Ammon's horn (tissue), 1 donor: ENCODE measurements at places on chromosomes 1 and 21.

- DNase-seq, result no peak
Observed at GRCh38 chr1:87155648-87156047, 173.0 kb upstream of the LMO4 start.

- DNase-seq, result no peak
Observed at GRCh38 chr1:182978151-182978853, 25.3 kb upstream of the SHCBP1L start.

GRCh38 chr1:54372978-54373377 is 33.2 kb downstream of the SSBP3 start:
- DNase-seq, result no peak

DNA sequence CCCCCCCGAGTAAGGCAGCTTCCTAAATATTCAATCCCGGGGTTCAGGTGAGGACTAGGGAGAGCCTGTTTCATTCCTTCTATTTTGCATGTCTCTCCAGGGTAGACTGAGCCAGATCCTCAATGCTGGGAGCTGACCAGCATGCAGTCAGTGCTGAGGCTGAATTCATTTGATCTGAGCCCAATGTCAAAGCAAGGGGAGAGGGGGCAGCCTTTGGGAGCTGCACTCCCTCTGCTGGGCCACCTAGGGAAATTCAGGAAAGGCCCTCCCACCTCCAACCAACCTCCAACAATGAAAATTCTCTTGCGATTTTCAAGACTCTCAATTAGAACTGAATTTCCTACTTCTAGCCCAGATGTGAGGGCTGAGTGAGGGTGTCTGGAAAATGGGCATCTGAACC is 371.2 kb downstream of the NPHP4 start:
- peak; percentile 33 for DNase-seq

- DNase-seq, result no peak
Observed at GRCh38 chr1:182392050-182393028, 749 bp upstream of the GLUL start.

DNA sequence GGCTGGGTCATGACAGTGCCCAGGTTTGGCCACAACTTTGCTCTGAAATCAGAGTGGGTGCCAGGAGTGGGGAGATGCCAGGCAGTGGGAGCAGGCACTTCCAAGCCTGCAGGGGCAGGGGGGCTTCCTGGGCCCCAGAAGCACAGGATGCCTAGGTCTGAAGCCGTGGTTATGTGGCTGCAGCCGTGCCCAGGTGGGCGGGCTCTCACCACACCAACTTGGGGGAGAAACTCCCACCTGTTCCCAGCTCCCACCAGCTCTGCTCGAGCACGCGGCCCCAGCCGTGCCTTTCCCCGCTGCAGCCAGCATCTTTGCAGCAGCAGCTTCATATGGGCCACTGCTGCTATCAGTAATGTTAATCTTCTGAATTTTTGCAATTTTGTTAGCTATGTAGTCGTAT is 331.4 kb downstream of the USP25 start:
- no peak for DNase-seq

- DNase-seq, result no peak
Observed at GRCh38 chr1:56817716-56818463, 1.3 kb downstream of the FYB2 start.

DNA sequence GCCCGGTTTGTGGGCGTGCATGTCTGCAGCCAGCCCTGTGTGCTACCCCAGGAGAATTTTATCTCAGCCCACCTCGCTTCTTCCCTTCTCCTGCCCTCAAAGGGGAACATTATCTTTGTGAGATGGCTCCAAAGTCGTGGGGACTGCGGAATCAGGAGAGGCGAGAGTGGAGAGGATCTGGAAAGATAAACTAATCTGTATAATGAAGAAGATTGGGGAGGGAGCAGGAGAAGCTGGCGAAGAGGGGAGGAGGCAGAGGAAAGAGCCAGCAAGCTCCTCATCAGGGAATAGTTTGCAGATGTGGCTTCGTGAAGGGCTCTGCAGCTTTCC is 310.3 kb downstream of the MATN1 start:
- DNase-seq, result no peak

GRCh38 chr21:35394049-35394448 is 344.9 kb upstream of the RUNX1 start:
- DNase-seq, result no peak

- DNase-seq, result no peak
Observed at GRCh38 chr1:28086651-28087050, 1.8 kb downstream of the EYA3 start.

DNA sequence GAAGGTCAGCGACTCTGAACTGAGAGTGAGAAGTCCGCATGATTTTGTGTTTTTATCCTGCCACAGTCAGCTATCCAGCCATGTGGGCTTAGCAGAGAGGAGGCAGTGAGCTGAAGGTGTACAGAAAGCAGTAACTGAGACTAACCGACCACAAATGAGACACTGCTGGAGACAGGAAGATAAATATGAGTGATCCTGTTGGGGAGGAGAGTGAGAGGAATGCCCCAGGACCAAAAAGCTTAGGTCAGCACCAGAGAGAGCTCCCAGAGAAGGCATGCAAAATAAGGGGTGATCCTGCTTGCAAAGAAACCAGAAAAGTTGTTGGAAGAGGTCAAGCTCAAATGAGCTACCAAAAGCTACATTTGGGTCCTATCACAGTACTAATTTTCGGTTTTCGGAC is 63.7 kb downstream of the HLCS start:
- DNase-seq, result no peak

DNA sequence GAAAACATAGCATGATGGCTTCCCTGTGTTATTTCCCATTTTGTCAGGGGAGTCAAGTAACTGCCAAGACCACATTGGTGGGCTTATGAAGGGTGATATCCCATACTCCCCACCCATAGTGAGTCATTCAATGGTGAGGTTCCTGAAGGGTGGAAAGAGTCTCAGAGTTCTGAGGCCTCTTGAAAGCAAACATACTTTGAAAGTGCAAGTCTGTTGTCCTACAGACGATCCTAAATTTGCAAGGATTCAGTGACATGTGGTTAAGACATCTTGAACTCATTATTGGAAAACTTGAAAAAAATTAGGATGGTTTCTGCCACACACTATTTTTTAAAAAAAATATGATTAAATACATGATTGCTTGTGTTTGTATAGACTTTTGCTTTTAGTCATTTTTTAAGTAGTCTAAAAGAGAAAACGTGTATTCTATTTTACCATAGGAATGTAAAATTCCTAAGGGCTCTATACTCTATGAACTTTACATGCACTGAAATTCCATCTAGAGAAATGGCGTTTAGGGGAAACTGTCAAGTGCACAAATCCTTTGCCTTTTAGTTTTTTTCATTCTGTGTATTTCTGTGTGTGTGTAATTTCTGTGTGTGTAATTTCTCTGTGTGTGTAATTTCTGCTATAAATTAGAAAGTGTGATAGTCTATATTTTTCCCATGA is 225.5 kb upstream of the ADAMTS5 start:
- DNase-seq, result no peak

- DNase-seq, result peak; percentile 27
Observed at GRCh38 chr1:38926091-38926490, 15.5 kb downstream of the RHBDL2 start.

DNA sequence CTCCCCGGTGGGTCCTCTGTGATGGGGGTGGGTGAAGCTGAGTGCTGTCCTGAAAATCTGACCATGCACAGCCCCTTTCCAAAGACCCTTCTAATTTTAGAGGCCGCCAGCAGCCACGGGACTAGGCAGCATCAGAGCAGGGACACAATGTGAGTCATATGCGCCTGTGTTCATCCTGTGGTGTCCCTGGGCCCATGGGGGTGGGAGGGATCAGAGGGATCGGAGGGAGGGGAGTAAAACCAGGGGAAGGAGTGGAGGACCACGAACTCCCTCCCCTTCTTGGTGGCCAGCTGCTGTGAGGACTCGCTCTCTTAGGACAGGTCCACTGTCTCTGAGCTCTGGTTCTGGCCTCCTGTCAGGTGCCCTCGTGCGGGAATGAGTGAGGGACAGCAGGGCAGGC is 61.5 kb downstream of the ADARB1 start:
- no peak for DNase-seq

DNA sequence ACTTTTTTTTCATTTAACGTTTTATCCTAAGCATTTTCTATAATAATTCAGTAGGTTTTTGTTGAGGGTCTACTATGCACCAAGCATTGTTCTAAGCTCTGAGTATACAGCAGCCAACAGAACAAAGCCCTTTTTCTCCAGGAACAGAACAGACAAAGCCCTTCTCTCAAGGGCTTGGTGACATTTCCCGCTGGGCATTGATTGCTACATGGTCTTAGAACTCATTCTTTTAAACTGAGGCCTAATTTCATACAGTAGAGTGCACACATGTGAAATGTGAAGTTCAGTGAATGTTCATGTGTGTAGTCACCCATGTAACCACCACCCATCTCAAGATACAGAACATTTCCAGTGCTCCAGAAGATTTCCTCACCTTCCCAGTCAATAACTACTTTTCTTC is 15.2 kb upstream of the PDIK1L start:
- DNase-seq, result peak; percentile 80

DNA sequence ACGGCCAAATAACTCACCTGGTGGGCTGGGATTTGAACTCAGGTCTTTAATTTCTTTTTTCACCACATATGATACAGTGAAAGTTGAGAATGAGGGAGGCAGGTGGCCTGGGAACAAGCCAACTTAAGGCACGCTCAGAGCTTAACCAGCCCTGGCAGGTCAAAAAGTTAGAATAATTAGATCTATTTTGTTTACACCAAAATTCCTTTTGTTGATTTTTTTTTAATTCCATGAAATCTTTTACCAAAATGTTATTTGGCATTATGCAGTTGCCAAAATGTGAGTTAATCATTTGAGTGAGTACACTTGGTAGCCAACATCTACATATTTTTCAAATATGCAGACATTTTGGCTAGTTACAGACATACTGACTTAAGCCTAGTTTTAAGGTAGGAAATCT is 36.8 kb downstream of the LHX8 start:
- no peak for DNase-seq

DNA sequence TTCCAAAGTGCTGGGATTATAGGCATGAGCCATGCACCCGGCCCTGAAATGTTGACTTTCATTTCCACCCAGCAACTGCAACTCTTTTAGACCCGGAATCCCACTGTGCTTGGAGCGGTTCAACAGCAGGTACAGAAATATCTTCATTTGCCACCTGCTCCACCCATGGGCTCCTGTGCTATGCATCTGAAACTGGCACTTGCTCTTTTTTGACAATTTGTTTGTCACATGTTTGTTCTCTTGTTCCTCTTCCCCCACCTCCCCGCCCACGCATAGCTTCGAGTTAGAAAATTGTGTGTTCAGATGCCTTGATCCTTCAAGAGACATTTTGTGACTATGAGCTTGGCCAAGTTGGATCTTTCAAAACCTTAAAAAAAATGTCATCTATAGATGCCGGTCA is 2.4 kb upstream of the IFNLR1 start:
- DNase-seq, result peak; percentile 59

- no peak for DNase-seq
Observed at GRCh38 chr1:241156231-241156965, 200.6 kb downstream of the RGS7 start.

GRCh38 chr1:7808253-7808844 is 24.3 kb downstream of the PER3 start:
- peak; percentile 29 for DNase-seq

DNA sequence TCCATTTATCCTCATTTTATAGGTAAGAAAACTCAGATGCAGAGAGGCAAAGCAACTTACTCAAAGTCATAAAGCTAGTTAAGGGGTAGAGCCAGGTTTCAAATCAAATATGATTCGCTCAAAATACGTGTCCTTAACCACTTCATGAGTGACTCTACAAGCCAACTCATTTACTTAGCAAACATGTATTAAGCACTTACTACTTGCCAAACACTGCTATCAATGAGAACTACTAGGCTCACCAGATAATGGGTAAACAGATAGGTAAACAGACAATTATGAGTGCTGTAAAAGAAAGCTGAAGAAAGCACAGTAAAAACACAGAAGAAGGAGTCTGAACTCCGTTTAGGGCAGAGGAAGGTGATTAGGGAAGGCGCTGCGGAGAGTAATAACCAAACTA is 65.9 kb downstream of the WDR64 start:
- no peak for DNase-seq

GRCh38 chr1:40914927-40915569 is 52.9 kb upstream of the CITED4 start:
- DNase-seq, result no peak

- no peak for DNase-seq
Observed at GRCh38 chr1:244269169-244269568, 182.5 kb downstream of the ADSS2 start.

GRCh38 chr1:15417059-15417934 is 7.6 kb downstream of the EFHD2 start:
- peak; percentile 54 for DNase-seq

DNA sequence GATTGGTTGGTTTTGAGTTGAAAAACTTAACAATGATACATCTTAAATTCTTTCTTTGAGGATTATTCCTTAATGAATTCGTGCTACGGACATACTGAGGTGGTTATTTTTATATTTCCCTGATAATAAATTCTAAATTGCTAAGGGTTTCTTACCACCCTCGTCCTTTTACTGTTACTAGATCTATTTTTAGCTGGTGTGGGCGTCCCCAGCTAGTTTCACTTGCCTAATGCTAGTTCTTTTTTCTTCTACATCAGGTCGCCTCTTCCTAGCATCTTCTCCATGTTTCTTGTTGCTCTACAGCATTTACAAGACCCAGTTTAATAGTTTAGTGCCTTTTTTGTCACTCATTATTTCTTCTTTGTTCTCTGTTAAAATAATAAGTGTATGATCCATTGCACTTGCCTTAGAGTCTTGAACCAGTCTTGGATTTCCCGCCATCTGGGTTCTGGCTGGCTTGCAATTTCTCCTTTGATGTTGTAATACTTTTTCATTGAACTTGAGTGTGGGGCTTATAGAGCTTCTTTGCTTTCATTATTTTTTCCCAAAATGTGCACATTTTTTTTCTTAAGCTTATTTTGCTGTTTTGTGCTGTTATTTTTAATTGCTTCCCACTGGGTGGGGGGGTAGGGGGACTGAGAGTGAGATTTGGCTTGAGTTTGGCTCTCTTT is 677 bp upstream of the HSD11B1 start:
- no peak for DNase-seq

DNA sequence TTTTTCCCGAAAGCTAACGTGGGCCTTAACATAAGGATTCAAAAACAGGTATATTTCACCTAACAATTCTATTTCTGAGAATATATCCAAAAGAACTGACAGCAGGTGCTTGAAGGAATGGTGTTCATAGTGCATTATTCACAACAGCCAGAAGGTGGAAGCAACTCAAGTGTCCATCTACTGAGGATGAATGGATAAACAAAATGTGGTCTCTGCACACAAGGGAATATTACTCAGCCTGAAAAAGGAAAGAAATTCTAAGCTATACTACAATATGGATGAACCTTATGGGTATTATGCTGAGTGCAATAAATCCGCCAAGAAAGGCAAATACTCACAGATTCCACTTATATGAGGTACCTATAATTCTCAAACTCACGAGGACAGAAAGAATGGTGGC is 6.1 kb upstream of the RIPPLY3 start:
- no peak for DNase-seq

DNA sequence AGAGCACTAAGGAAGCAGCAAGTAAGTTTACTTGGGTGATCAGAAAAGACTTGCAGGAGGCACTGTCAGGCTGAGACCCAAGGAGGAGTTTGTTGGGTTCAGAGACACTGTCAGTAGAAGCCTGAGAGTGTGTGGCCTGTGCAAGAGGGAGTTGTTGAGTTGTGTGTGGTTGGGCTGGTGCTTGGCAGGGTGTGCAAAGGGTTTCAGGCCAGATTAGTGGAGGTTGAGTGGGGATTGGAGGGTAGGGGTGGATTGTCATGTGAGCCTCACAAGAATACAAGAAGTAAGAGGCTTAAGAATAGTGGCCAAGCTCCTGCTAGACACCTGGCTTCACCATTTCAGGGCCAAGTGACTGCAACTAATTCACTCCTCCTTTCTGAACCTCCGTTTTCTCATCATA is 8.9 kb upstream of the KIF21B start:
- no peak for DNase-seq

- DNase-seq, result no peak
Observed at GRCh38 chr1:26616881-26617280, 78.9 kb upstream of the ARID1A start.

- DNase-seq, result no peak
Observed at GRCh38 chr1:52595061-52595460, 7.1 kb upstream of the GPX7 start.
